Tongue (tissue), 3 donors: ENCODE measurements at places on chromosomes 2 and 18. TPM values are rescaled to one million over a fixed set of nuclear protein-coding genes. Genes with fewer than 3 reads are reported as not detected.

GRCh38 chr2:25043241-25043867 is 1.5 kb downstream of the EFR3B start:
- peak; percentile 26 for DNase-seq

GRCh38 chr2:64414736-64415435 is 39.1 kb upstream of the LGALSL start:
- no peak for DNase-seq

The LRATD1 gene
- 12.9 TPM for total RNA-seq

DNA sequence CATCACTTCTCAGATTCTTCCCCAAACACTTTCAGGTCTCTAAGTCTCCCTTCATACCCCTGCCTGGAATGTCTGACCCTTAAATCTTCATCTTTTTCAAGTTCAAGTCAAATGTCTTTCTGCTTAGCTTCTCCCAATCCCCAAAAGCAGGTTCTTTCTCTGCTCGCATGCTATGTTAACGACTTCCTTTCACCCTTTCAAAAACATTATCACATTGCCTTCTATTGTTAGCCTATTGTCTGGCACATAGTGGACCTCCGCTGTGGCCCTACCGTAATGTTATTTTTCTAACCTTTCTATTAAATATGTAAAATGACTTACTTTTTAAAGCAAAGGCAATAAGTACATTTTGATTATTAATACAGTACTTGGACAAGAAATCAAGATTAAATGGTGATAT is 2.2 kb downstream of the CDKL4 start:
- DNase-seq: no peak

The GPR75 gene
- total RNA-seq: 0.92 TPM

DNA sequence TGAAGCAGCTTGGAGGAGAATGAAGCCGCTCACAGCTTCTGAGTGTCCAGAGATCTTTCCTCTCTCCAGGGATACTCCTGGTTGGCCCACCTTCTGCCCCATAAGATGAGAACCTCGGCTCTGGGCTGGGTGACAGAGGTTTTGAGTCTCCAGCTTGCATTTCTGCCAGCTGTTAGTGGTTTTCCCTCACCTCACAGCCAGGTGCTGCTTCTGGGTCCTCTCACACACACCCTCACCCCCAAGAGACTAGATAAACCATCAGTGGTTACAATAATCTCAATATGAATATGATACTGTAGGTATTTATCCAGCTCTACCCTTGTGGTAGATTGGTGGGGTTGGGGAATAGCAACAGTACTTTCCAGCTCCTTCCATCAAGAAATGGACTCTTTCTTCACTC is 161.7 kb upstream of the SIX3 start:
- DNase-seq: no peak

DNA sequence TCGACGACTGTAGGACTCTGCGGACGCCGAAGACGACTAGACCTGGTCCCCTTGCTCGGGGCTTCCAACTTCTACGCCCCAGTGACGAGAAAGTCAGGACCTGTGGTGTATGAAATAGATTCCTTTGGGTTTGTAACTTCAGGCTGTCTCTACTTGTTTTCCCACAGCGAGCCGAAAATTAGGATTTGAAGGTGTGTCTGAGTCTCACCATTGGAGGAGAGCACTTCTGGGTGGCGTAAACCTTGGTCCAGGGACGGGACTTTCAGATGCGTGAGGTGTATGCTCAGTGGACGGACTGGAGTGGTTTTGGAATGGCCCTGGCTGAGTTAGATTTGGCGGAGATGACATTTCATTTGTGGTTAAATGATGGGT is 1.3 kb downstream of the BIRC6 start:
- peak; percentile 32 for DNase-seq

The ITGA6 gene
- 200 TPM for total RNA-seq

DNA sequence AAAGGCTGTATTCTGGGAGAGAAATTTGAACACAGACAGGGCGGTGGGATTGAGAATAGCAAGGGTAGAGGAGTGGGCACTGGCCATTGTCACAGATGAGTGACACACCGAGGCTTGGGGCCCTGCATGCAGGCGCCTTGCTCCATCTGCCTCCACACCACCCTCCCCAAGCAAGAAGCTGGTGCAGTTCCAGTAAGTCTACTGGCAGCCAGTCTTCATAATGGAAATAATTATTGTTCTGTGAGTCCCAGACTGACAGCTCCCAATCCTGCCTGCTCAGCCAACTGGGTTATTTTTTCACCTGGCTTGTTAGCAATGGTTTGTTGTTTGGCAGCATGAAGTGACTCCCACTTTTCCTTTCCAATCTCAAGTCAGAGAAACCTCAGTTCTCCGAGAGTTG is 13.0 kb downstream of the TTC32 start:
- DNase-seq: no peak

- DNase-seq: no peak
Observed at GRCh38 chr18:26524504-26525351, 23.6 kb downstream of the KCTD1 start.

- DNase-seq: no peak
Observed at GRCh38 chr2:85956646-85957039, 67.9 kb upstream of the ST3GAL5 start.

GRCh38 chr2:85053802-85054201 is 79.4 kb upstream of the TCF7L1 start:
- peak; percentile 54 for DNase-seq

The RGPD3 gene
- 1.1 TPM for total RNA-seq

DNA sequence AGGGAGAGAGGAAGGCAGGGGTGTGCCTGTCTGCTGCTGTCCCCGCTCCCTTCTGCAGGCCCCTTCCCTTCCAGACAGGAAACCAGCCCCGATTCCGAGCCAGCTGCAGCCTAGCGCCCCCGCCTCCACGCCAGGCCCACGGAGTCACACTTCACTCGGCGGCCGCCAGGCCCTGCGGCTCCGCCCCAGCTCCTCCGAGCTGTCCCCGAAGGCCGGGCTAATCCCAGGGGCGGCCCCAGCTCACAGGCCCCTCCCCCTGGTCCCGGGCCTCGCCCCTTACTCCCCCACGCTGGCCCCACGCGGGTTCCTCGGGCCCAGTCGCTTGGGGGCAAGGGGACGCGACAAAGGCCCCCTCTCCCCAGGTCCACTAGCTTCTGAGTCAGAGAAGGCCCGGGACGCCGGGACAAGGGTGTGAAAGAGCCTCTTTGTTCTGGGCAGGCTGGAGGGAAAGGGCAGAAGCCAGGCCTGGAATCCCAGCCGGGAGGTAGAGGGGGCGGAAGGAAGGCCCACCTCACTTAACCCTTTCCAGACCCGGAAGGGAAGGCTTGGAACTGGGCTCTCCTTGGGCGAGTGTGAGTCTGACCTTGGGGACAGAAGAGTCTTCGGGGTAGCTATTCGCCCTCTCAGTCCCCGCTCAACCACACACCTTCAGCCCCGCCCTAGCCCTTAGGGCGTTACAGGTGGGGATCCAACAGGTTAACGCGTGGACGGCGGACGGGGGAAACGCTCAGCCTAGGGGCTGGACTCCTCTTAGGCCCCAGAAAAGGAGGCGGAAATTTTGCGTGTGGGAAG is 1.2 kb downstream of the RTKN start:
- DNase-seq: peak; percentile 98

GRCh38 chr2:77155511-77155910 is 366.7 kb downstream of the LRRTM4 start:
- DNase-seq: no peak

GRCh38 chr2:2569306-2569705 is 238.2 kb upstream of the MYT1L start:
- no peak for DNase-seq

GRCh38 chr2:218276986-218277755 is 6.9 kb downstream of the PNKD start:
- DNase-seq: no peak
